ENCODE measurements at places on chromosomes 12 and 14. TPM values are rescaled to one million over a fixed set of nuclear protein-coding genes. Genes with fewer than 3 reads are reported as not detected.

GRCh38 chr12:77401770-77402081 lies 336.4 kb upstream of the E2F7 start:
- no peak for DNase-seq

DNA sequence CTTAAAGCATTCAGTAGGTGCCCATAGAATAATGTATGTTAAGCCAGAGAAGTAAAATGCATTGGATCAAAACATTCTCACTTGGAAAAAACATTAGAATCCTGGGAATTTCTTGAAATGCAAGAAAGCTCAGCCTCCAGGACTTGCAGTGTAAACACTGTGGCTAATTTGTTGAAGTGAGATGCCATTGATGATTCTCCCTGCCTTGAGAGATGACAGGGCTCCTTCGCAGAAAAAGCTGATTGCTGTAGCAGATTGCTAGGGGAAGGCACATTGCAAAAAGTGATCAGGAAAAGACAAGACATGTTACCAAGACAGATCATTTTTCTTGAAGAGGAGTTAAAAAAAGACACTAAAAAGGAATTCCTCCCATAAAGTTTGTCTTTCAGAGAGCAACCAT lies 204.2 kb upstream of the HMGA2 start:
- DNase-seq, result no peak

GPR132 gene
- polyA plus RNA-seq, result 1.1 TPM

NRIP2 gene
- polyA plus RNA-seq, result 6.2 TPM

GRCh38 chr14:91264151-91265150 lies 19.9 kb upstream of the GPR68 start:
- DNase-seq, result no peak

CLEC1B gene
- polyA plus RNA-seq, result 0.19 TPM

DNA sequence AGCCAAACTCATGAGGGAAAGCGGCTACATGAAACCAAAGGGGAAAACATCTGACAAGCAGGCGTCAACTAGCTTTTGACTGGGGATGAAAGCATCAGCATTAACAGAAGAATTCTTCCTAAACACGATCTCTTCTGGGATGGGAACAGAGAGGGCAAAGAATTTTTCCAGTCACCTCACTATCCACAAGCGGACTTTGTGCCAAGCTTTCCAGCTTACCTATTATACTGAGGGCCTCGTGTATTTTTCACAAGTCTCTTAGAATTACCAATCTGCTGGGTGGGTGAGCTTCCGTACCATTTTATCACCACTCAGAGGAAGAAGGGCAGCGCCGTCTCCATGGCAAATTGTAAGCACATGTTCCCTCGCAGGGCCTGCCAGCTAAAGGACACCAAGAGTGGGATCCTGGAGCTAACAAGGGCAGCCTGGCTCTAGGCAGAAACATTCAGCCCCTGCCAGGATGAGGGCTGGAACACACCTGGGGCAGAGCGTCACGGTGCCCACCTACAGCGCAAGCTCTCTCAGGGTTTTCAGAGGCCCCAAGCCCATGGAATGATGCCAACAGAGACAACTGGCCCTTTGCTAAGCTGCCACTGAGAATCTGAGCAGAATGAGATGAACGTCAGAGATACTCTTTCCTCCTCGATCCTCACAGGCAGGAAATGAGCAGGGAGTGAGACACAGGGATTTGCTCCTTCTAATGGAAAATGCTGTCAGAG lies 74.6 kb downstream of the CHGA start:
- no peak for DNase-seq

HHIPL1 gene
- 1.8 TPM for polyA plus RNA-seq

GDF3 gene
- polyA plus RNA-seq, result not detected

DNA sequence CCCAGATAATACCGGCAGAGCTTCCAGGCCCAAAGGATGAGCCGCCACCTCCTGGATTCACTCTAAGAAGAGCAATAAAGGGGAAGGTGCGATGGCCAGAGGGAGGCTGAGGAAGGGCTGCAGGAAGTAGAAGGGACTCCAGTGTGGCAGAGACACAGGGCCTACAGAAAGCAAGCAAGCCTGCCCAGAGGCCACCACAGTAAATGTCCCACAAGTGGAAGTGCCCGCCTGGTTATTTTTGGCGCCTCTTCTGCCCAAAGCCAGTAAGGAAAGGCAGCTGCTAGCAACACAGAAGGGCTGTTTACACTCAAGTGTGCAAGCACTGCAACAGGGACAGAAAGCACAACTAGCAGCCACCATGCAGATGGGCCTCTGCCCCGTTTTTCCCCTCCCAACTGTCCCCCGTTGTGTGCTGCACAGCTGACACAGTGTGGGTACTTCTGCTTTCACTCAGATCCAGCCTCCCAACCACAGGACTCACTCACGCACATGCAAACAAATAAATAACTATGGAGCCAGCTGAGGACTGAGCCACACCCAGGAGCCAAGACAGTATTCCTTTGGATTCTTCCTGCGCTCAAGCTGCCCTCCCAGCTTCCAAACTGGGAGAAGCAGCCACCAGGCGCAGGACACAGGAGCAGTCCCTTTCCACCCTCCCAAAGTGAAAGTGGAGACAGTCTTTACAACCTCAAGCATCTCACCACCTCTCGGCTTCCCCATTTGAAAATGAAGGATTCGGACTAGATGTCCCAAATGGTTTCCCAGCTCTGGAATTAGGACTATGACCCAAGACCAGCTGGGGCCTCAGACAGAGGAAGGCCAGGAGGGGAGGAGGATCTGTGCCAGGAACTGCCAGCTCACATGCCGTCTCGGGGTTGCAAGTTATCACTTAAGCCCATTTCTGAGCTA lies 40.0 kb upstream of the PNMA1 start:
- no peak for DNase-seq

DNA sequence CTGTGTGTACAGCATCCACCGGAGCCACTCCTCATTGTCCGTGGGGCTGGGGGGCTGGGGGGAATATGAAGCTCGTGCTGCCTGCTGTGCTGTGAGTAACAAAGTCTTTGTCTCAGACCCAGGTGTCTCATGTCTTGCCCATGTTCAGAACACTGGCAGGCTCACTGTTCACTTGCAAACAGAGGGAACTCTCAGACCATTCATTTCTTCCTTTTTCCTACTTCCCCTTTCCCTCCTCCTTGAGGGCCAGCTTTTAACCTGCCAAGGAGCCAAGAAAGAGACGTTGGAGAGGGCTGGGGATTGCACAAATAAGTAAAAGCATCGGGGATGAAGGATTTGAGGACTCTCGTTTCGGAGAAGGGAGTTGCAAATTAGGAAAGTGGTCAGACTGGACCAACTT lies 21.6 kb downstream of the GPR132 start:
- no peak for DNase-seq

DNA sequence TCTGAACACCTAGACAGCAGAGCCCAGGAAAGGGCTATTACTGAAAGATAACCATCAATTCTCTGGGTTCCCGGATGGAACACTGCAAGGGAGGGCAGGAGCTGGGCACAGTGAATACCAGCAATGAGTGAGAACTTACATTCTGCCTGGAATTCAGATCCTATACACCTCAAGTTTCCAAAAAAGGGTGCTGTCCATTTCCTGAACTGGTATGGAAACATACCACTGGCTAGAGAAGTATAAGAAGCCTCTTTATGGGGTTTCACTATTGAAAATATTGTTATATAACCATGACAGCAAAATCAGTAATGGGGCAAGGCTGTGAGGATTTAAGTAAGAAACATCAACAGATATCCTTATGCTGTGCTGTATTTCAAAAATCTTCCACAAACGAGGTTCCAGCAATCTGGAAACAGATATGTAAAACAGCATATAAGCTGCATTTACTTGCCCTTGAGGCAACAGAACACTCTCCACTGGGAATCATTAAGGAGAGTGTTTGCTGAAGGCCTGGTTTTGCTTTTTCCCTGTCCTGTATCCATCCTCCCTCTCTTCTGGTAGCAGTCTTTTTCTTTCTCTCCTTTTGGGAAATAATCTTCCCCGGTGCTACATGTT lies 53.3 kb upstream of the GTF2A1 start:
- DNase-seq, result no peak

DNA sequence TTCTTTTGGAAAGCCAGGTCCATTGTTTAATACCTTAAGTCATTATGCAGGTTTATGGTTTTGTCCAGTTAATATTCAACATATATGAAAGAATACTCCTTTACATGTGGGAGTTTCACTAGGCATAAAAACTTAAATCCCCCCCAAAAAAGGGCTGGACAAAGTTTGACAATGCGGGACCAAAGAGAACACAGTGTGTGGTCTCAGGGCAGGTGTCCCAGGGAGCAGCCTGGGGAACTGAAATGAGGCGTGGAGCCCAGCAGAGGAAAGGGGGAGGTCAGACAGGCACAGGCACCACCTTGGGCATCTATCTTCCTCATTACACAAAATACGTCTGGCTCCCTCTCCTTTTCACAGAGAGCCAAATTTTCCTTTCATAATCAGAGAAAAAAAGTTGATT lies 22.5 kb downstream of the PKP2 start:
- no peak for DNase-seq

DNA sequence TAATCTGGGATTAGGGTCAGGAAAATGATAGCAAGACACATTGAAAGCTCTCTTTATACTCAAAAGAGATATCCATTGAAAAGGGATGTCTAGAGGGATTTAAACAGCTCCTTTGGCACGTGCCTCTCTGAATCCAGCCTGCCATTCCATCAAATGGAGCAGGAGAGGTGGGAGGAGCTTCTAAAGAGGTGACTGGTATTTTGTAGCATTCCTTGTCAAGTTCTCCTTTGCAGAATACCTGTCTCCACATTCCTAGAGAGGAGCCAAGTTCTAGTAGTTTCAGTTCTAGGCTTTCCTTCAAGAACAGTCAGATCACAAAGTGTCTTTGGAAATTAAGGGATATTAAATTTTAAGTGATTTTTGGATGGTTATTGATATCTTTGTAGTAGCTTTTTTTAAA lies 25.4 kb upstream of the PLEKHD1 start:
- no peak for DNase-seq

NOXRED1 gene
- polyA plus RNA-seq, result 0.32 TPM

TOMM20L gene
- 0.43 TPM for polyA plus RNA-seq

DNA sequence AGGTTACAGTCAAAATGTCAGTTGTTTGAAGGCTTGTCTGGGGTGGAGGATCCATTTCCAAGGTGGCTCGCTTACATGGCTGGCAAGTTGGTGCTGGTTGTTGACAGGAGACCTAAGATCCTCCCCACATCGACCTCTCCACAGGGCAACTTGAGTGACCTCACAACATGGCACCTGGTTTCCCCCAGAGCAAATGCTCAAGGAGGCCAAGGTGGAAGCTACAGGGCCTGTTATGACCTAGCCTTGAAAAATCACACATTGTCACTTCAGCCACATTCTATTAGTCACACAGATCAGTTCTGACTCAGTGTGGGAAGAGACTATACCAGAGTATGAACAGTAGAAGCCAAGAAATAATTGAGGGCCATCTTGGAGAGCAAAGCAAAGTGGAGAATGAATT lies 11.3 kb upstream of the GNG2 start:
- DNase-seq, result no peak

- no peak for DNase-seq
Measured at GRCh38 chr12:85695097-85695715, 141.0 kb downstream of the RASSF9 start.

PIANP gene
- 3.2 TPM for polyA plus RNA-seq

DNA sequence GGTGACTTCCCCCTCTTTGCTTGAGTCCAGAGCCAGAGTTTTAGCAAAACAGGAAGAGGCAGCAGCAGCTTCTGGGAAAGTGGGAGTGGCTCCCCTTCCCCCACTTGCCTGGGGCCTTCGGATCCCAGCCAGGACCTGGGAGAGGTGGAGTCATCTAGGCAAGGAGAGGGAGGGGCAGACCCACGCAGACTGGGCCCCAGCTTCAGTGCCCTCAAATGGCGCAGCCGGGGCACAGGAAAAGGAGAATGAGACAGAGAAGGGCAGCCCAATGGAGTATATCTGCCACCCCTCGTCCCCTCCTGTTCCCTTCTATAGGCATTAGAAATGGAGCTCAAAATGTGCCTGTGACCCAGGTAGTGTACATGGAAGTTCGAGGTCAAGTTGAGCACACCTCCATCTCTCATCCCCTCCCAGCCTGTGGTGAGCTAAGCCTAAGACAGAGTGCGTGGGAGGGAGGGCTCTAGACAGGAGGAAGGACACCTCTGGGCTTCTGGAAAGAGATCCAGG lies 9.3 kb upstream of the HDAC7 start:
- no peak for DNase-seq

DNA sequence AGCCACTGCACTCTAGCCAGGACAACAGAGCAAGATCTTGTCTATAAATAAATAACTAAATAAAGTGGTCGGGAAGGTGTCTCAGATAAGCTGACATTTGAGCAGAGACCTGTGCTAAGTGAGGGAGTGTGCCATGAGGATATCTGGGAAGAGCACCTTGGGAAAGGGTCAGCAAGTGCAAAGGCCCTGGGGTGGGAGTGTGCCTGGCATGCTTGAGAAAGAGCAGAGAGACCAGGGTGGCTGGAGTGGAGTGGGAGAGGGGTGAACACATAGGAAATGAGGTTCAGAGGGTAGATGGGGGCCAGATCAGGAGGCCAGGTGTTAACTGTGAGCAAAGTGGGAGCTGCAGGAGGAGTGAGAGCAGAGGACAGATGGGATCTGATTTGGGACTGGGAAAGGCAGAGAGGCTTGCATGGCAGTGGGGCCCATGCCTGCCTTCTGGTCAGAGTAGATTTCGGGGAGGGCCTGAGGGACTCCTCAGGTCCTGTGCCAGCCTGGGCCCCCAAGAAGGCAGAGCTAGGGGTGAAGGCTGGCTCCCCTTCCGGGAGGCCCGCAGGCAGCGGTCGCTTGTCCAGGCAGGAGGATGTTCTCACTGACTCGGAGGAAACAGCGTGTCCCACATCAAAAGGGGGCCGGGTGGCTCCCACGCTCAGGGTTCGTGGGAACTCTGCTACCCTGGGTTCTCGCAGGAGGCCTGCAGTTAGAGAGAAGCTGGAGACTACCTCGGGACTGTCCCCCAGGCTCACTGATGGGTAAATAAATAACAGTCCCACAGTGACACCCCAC lies 32.6 kb downstream of the DTX1 start:
- DNase-seq, result no peak

DNA sequence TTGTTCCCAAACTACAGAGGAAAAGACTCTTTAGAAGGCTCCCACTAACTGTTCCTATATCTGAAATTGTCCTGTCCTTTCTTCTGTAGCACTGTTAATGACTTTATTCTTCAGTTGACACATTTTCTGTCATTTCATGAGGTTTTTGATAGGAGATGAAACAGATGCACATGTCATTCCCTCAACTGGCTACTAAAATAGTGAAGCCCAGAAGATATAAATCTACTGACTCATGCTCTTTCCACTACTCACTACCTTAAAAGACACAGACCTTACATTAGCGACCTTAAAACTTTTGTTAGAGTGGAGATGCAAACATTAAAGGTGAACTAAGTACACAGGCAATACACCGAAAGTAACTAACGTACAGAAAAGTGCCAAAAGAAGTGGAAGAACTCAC lies 59.5 kb upstream of the ANKS1B start:
- no peak for DNase-seq

Measured in forelimb muscle (tissue), 1 donor.